Neural progenitor cell (in vitro differentiated cells): ENCODE measurements at places on chromosomes 1 and 21. TPM values are rescaled to one million over a fixed set of nuclear protein-coding genes. Genes with fewer than 3 reads are reported as not detected.

Gene UBE2U
- total RNA-seq, result not detected in 2 replicates

DNA sequence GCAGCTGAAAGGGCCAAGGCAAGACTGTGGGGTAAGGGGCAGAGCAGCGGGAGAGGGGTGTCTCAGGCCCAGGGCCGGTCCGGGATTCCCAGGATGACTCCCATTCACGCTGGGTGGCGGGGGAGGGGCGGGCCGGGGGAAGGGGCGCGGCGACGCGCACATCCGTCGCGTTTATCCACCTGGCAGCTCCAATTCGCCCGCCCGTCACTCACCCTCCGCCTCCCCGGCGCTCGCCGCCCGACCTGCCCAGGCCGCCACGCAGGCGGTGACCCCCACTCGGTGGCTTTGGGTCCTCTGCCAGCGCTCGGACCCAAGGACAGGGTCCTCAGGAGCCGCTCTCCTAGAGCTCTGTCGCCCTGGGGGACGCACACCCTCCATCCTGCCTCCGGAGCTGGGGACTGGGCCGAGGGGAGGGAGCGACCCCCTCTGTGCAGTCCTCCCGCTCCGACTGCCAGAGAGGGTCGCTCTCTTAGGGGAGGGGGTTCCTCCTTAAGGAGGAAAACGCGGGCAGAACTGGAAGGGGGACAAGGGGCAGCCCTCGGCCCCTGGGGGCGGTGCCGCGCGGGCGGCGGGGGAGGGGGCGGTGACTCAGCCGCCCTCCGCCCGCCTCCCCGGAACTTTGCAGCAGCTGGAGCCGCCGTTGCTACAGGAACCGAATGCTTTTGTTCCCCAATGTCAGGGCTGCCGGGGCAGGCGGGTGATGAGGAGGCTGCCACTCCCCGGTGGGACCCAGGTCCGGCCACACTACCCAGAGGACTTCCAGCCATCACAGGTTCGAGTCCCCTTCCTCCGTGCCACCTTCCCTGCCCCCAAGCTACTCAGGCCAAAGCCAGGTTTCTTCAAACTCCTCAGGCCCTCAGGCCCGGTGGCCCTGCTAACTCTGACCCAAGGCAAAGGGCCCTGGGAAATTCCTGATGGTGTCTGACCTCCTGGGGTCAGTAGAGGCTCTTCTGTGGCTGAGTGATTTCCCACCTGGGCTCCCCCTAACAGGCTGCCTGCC lies 3.4 kb downstream of the ADGRB2 start:
- peak; percentile 85 for DNase-seq

GRCh38 chr1:112714313-112715263 lies 544 bp downstream of the PPM1J start:
- DNase-seq, result peak; percentile 59

- no peak for DNase-seq
Measured at GRCh38 chr1:24455272-24455671, 39.7 kb downstream of the NIPAL3 start.
